Activated CD4-positive, alpha-beta memory T cell treated with anti-CD3 and anti-CD28 coated beads for 36 hours (primary cell): ENCODE measurements at places on chromosomes 4 and X.

- no peaks in the 10 kb centered on the region for H3K4me1 ChIP-seq
- no peak overlapping the region for H3K4me3 ChIP-seq
- H3K36me3 ChIP-seq, result peaks cover 11% of the 10 kb centered on the region
Observed at GRCh38 chrX:9659571-9660195, 106.0 kb downstream of the GPR143 start.

- peaks cover 28% of the 10 kb centered on the region for H3K4me1 ChIP-seq
- H3K4me3 ChIP-seq, result no peak overlapping the region
- no peaks in the 10 kb centered on the region for H3K36me3 ChIP-seq
- no peaks in the 10 kb centered on the region for H3K27me3 ChIP-seq
- peak; percentile 23 for DNase-seq
Observed at GRCh38 chr4:15234116-15234855, 193.5 kb upstream of the C1QTNF7 start.

GRCh38 chr4:66059136-66059535 is 388.8 kb upstream of the EPHA5 start:
- H3K36me3 ChIP-seq, result peaks cover 1% of the 10 kb centered on the region
- DNase-seq, result no peak
- no peak overlapping the region for H3K4me3 ChIP-seq
- H3K27ac ChIP-seq, result no peak overlapping the region
- no peaks in the 10 kb centered on the region for H3K27me3 ChIP-seq

DNA sequence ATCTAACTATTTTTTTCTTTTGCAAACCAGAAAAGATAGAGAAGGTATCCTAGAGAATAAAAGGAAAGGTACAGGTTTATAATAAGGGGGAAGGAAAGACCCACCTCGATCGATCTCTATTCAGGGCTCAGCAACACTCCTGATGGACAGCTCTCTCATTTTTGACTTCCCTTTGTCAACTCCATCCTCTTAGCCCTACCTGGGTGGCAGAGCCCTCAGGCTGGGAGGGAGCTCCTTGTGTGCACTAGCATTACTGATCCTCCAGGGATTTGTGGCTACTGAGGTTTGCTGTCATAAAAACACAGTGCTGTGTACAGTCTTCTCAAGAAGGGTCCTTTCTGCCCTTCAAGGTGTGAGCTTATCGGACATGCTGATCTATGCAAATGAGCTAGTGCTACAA is 111.0 kb downstream of the MID1 start:
- H3K4me3 ChIP-seq, result no peak overlapping the region
- no peak overlapping the region for H3K27ac ChIP-seq
- no peak for DNase-seq
- H3K36me3 ChIP-seq, result no peaks in the 10 kb centered on the region
- H3K27me3 ChIP-seq, result no peaks in the 10 kb centered on the region

- DNase-seq, result no peak
- H3K27me3 ChIP-seq, result no peaks in the 10 kb centered on the region
- H3K4me3 ChIP-seq, result no peak overlapping the region
- no peak overlapping the region for H3K27ac ChIP-seq
Observed at GRCh38 chr4:120052856-120053255, 13.8 kb downstream of the MAD2L1 start.

GRCh38 chr4:48315728-48316630 is 25.4 kb upstream of the SLAIN2 start:
- H3K27ac ChIP-seq, result no peak overlapping the region
- no peaks in the 10 kb centered on the region for H3K36me3 ChIP-seq
- H3K4me3 ChIP-seq, result no peak overlapping the region
- H3K4me1 ChIP-seq, result peaks cover 5% of the 10 kb centered on the region

DNA sequence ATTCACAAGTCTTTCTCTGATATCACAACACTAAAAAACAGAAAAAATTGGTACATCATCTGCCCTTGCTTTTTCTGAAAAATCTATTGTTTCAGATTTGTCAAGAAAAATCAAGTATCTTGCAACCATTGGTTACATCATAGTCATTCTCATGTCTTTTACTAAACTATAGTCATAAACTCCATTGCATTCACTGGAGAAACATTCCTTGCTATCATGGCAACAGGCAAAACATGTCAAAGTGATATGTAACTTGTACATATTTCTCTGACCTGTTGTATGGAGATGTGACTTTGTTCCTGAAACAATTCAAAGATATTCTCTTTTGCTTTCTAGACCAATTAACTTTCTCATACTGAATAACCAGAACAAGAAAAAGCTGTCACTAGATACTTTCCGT is 121.9 kb upstream of the ANK2 start:
- no peaks in the 10 kb centered on the region for H3K36me3 ChIP-seq
- DNase-seq, result no peak
- H3K27me3 ChIP-seq, result peaks cover 9% of the 10 kb centered on the region
- H3K27ac ChIP-seq, result no peak overlapping the region
- H3K4me1 ChIP-seq, result no peaks in the 10 kb centered on the region

DNA sequence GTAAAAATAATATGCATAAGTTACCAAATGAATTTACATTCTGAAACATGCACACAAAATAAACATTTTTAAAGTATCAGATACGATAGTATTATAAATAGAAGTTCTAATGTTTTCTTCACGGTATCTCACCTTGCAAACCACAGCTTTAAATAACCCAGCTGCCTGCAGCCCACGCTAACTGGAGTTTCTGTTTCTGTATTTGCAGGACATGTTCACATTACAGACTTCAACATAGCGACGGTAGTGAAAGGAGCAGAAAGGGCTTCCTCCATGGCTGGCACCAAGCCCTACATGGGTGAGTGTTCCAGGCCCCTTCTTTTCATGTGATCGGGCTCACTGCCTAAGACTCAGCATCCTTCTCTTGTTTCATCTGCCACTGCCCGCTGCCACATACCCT is 291.7 kb downstream of the EVC2 start:
- no peak overlapping the region for H3K4me3 ChIP-seq
- H3K4me1 ChIP-seq, result no peaks in the 10 kb centered on the region
- no peaks in the 10 kb centered on the region for H3K36me3 ChIP-seq
- no peak for DNase-seq
- H3K27ac ChIP-seq, result no peak overlapping the region

GRCh38 chr4:111601671-111602070 is 543.6 kb upstream of the FAM241A start:
- no peak overlapping the region for H3K27ac ChIP-seq
- no peak overlapping the region for H3K4me3 ChIP-seq
- DNase-seq, result no peak
- H3K36me3 ChIP-seq, result no peaks in the 10 kb centered on the region

- H3K27ac ChIP-seq, result no peak overlapping the region
- H3K4me1 ChIP-seq, result no peaks in the 10 kb centered on the region
- DNase-seq, result no peak
- H3K36me3 ChIP-seq, result peaks cover 11% of the 10 kb centered on the region
- no peaks in the 10 kb centered on the region for H3K27me3 ChIP-seq
Observed at GRCh38 chr4:151694961-151695720, 65.7 kb downstream of the GATB start.

- no peaks in the 10 kb centered on the region for H3K27me3 ChIP-seq
- peaks cover 7% of the 10 kb centered on the region for H3K4me1 ChIP-seq
- H3K4me3 ChIP-seq, result no peak overlapping the region
- no peak overlapping the region for H3K27ac ChIP-seq
Observed at GRCh38 chr4:182907396-182907795, 9.8 kb downstream of the DCTD start.

DNA sequence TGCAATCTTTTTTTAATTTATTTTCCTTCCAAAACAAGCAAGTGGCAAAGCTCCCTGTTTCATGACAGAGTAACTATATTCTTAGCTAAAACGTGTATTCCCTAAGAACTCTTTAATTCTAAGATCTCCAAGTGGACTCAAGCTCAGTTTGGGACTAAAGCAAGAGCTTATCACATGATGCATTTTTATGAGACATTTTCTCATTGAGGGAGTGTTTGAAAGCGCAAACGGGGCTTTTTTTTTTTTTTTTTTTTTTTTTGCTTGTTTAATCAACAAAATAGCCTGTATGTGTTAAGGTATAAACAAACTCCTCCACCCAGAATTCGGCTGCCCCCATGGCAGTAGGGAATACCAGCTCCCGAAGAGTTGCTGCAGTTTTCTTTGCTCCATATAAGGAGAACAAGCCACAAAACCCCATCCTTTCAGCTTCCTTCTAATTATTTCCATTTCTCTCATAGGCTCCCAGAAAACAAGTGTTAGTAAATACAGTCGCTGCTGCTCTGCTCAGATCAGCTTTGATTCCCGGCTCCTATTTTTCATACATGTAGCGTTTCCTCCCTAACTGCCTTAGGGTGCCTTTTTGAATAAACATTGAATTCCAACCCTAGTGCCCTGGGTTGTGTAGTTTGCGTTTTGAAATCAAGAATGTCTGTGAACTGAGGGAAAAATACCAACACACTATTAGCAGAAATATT is 669 bp upstream of the PPARGC1A start:
- H3K27me3 ChIP-seq, result peaks cover 7% of the 10 kb centered on the region
- DNase-seq, result no peak
- H3K4me3 ChIP-seq, result no peak overlapping the region
- no peaks in the 10 kb centered on the region for H3K36me3 ChIP-seq

GRCh38 chrX:48458711-48459110 is 11.3 kb downstream of the SLC38A5 start:
- no peak overlapping the region for H3K4me3 ChIP-seq
- peaks cover 4% of the 10 kb centered on the region for H3K4me1 ChIP-seq
- DNase-seq, result no peak
- no peaks in the 10 kb centered on the region for H3K27me3 ChIP-seq
- H3K27ac ChIP-seq, result no peak overlapping the region
- H3K36me3 ChIP-seq, result peaks cover 39% of the 10 kb centered on the region

GRCh38 chr4:147354237-147354636 is 126.7 kb upstream of the EDNRA start:
- no peak for DNase-seq
- no peaks in the 10 kb centered on the region for H3K4me1 ChIP-seq

DNA sequence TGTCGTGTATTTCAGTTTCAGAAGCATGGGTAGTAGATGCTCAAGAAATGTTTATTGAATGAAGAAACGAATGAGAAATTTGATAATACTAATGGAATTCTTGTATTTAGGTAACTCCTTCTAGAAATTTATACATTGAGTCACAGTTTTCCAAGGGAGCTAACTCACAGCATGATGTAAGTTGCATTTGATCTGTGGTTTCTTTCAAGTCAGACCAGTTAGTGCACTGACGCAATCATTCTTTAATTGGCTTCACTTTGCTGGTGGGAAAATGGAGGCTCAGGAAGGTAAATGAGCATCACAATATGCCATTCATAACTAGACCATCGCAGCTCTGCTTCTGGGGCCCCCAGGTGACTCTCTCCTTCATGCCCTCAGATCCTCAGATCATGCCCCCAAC is 17.3 kb upstream of the CWH43 start:
- no peak overlapping the region for H3K27ac ChIP-seq
- peaks cover 2% of the 10 kb centered on the region for H3K27me3 ChIP-seq
- no peak for DNase-seq
- H3K4me3 ChIP-seq, result no peak overlapping the region
- no peaks in the 10 kb centered on the region for H3K36me3 ChIP-seq
- H3K4me1 ChIP-seq, result no peaks in the 10 kb centered on the region

GRCh38 chrX:40061871-40062524 is 35.8 kb downstream of the BCOR start:
- DNase-seq, result no peak
- H3K4me3 ChIP-seq, result no peak overlapping the region
- peak overlapping the region; percentile 51 for H3K27ac ChIP-seq
- H3K36me3 ChIP-seq, result peaks cover 33% of the 10 kb centered on the region
- H3K27me3 ChIP-seq, result no peaks in the 10 kb centered on the region
- peaks cover 30% of the 10 kb centered on the region for H3K4me1 ChIP-seq

GRCh38 chr4:71945791-71946190 is 86.0 kb upstream of the NPFFR2 start:
- H3K27ac ChIP-seq, result no peak overlapping the region
- no peaks in the 10 kb centered on the region for H3K36me3 ChIP-seq
- no peaks in the 10 kb centered on the region for H3K4me1 ChIP-seq
- H3K27me3 ChIP-seq, result no peaks in the 10 kb centered on the region
- no peak for DNase-seq
- no peak overlapping the region for H3K4me3 ChIP-seq

GRCh38 chrX:115232933-115233496 is 881 bp downstream of the LRCH2 start:
- no peaks in the 10 kb centered on the region for H3K36me3 ChIP-seq
- H3K27ac ChIP-seq, result no peak overlapping the region
- H3K4me1 ChIP-seq, result no peaks in the 10 kb centered on the region
- peaks cover 8% of the 10 kb centered on the region for H3K27me3 ChIP-seq
- H3K4me3 ChIP-seq, result no peak overlapping the region
- no peak for DNase-seq

GRCh38 chr4:173556398-173557131 is 26.5 kb upstream of the HAND2 start:
- DNase-seq, result no peak
- H3K27me3 ChIP-seq, result peaks cover 5% of the 10 kb centered on the region
- no peak overlapping the region for H3K4me3 ChIP-seq

DNA sequence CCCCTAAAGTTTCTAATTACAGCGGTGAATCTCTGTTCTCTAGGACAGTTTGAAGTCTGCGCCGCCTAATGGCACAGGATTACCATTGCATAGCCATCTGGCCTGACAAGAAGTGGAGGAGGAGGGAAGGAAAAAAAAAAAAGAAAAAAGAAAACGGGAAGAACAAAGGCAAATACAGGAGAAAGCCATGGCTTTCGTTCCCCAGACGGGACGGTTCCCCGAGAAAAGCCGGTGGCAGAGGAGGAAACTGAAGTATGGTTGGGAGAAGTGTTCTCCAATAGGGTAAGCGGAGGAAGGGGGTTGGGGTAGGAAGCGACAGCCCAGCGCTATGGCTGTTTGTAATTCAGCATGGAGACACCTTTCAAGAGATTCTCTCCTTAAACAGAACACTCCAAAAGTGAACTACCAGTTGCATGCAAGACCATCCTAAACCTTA is 80.8 kb downstream of the HMGN5 start:
- peak overlapping the region; percentile 83 for H3K27ac ChIP-seq
- H3K4me3 ChIP-seq, result peak overlapping the region; percentile 85
- H3K27me3 ChIP-seq, result peaks cover 1% of the 10 kb centered on the region
- H3K4me1 ChIP-seq, result peaks cover 6% of the 10 kb centered on the region

- peaks cover 27% of the 10 kb centered on the region for H3K4me1 ChIP-seq
- DNase-seq, result no peak
- peak overlapping the region; percentile 86 for H3K27ac ChIP-seq
- H3K4me3 ChIP-seq, result peak overlapping the region; percentile 83
- H3K36me3 ChIP-seq, result peaks cover 32% of the 10 kb centered on the region
- H3K27me3 ChIP-seq, result peaks cover 24% of the 10 kb centered on the region
Observed at GRCh38 chr4:123399627-123400358, 3.2 kb downstream of the SPRY1 start.

- DNase-seq, result peak; percentile 37
- H3K27ac ChIP-seq, result peak overlapping the region; percentile 99
- peak overlapping the region; percentile 99 for H3K4me3 ChIP-seq
- H3K36me3 ChIP-seq, result peaks cover 10% of the 10 kb centered on the region
Observed at GRCh38 chrX:109732017-109732801, 848 bp downstream of the ACSL4 start.

GRCh38 chrX:111262086-111262485 is 8.2 kb downstream of the CAPN6 start:
- no peak overlapping the region for H3K4me3 ChIP-seq
- no peaks in the 10 kb centered on the region for H3K27me3 ChIP-seq
- DNase-seq, result no peak
- H3K36me3 ChIP-seq, result no peaks in the 10 kb centered on the region
- H3K4me1 ChIP-seq, result no peaks in the 10 kb centered on the region
- H3K27ac ChIP-seq, result no peak overlapping the region

GRCh38 chr4:84957514-84958420 is 8.7 kb downstream of the WDFY3 start:
- peaks cover 8% of the 10 kb centered on the region for H3K27me3 ChIP-seq
- H3K36me3 ChIP-seq, result no peaks in the 10 kb centered on the region
- no peaks in the 10 kb centered on the region for H3K4me1 ChIP-seq
- H3K4me3 ChIP-seq, result no peak overlapping the region
- H3K27ac ChIP-seq, result no peak overlapping the region
- no peak for DNase-seq

- no peak for DNase-seq
- H3K27ac ChIP-seq, result no peak overlapping the region
- H3K36me3 ChIP-seq, result no peaks in the 10 kb centered on the region
- no peaks in the 10 kb centered on the region for H3K27me3 ChIP-seq
- H3K4me3 ChIP-seq, result no peak overlapping the region
Observed at GRCh38 chr4:173119818-173120217, 48.8 kb upstream of the GALNT7 start.
